NCI-H1417 treated with DMSO at 0.1 percent for 48 hours (cell line): ENCODE measurements at places on chromosomes 3 and 15.

- DNase-seq = no peak
These were observed 23.4 kb upstream of the ZFAND6 start for GRCh38 chr15:80036071-80036470.

DNA sequence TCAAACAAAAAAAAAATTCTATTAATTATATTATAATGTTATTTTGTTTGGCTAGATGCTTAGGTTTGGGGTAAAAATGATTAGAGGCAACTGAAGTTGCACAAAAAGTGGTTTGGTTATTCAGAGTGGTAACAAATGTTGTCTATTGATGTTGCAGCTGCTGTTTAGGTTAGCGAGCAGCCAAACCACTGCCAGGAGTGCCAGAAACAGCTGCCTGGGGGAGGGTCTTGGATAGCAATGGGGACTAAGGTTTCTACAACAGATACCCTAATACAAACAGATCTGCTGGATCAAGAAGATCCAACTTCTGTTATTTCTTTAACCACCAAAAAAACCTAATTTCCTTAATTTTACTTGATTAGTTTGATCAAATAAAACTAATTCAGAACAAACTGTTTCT is 26.6 kb downstream of the BTLA start:
- no peak for DNase-seq

GRCh38 chr3:188261011-188261410 is 107.1 kb downstream of the LPP start:
- no peak for DNase-seq

GRCh38 chr15:100559330-100559729 is 30.6 kb upstream of the CERS3 start:
- no peak for DNase-seq

- no peak for DNase-seq
These were observed 68.9 kb downstream of the WWTR1 start for GRCh38 chr3:149588909-149589308.

- DNase-seq = no peak
These were observed 12.4 kb downstream of the TPM1 start for GRCh38 chr15:63054985-63055384.

DNA sequence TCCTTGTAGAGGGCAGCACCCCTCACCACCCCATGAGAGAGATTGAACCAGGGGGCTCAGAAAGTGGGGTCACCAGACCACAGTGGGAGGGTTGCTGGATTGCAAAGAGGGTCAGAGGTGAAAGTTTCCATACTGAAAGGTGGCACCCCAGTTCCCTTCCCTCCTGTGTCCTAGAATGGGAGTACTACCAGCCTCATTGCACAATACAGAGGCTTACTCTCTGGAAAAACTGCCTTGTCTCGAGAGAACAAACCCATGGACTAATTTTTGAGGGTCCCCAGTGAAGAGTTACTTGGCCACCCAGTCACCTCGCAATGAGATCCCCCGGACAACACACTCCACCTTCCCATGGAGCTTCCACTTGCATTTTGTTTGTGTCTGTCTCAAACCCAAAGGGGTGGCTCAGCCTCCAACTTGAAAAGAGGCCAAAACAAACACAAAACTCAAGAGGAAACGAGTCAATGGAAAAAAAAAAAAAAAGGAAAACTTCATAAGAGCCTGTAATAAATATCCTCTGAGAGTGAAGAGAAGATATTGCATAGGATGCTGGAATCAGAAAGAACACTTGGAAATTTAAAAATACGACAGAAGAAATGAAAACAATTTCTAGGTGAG is 18.6 kb downstream of the MESP2 start:
- no peak for DNase-seq

DNA sequence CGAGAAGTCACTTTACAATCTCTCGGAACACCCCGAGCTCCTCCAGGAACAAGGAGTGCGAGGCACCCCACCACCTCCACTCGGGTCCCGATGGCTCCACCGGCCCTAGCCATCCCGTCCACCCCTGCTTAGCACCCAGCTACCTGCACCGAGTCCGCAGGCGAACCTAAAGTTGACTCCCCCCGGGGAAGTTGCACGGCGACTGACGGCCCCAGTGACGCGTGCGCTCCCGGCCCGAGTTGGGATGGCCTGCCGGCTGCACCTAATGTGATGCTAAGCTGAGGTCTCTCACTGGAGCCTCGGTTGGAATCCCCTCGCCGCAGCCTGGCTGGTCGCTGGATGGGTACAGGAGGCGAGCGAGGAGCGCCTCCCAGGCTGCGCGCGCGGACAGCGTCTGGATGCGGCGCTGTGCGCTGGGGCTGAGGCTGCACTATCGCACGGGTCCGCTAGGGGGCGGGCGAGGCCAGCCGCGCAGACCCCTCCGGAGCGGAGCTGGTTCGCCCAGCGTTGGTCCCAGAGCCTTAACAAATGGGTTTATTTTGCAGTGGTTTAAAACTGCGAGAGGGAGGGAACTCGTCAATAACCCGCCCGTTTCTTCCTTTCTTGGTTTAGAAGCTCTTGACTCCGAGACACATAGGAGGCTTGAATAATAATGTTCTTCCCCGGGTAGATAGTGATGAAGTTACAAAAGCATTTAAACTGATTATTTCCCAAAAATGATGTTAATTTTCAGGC is at the start of gene OXTR:
Gene OXTR, minus strand, starts transcription at position 526 of the 735 bp plus-strand sequence. CDS start 1,426 bp downstream, outside the sequence.
- DNase-seq = no peak

- no peak for DNase-seq
These were observed 36.0 kb upstream of the ALDH1L1 start for GRCh38 chr3:126216416-126216815.

DNA sequence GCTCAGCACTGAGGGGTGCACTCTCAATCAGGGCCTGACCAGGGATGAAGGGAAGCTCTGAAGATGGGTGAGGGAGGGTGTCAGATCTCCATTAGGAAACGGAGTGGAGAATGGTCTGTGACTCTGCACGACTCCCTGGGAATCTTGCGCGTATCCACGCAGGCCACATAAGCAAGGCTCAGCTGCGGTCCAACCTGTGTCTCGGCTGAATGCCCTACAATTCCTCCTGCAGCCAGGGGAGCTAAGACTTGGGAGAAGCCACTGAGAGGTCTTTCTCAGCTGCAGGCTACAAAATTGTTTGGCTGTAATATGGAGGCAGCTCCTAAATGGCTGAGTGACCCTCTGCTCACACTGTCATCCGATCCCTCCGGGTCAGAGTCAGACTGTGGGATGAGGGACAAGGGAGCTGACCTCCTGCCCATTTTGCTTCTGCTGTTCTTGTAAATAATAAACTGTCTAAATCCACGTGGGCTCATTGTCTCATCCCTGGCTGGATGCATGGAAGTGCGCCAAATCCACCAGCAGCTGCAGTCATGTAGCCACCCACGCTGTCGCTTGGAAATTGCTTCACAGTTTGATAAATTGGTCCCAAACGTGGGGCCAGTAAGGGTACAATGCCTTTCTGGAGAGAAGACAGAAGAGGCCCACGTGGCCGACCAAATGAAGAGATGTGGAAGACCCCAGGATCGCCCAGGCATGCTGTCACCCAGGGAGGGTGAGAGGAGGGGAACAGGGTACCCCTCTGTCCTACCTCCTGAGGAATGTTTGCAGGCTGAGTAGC is 30.5 kb downstream of the ALS2CL start:
- DNase-seq = no peak

DNA sequence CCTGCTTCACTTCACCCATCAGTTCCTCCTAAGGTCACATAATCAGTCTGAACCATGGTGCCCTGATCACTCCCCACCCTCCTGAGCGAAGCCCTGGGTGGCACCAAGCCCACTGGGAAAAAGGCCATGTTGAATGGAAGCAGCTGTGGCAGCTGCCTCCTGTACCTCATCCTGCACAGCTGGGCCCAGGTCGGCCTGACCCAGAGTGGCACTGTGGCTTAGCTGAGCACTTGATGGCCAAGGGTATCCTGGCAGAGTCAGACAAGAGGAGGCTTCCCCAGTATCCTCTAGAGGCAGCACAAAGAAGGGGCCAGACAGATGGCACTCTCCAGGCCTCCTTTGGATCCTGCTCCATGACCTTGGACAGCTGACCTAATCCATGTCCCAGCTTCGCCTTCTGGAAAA is 68.4 kb downstream of the TLE3 start:
- DNase-seq = no peak

DNA sequence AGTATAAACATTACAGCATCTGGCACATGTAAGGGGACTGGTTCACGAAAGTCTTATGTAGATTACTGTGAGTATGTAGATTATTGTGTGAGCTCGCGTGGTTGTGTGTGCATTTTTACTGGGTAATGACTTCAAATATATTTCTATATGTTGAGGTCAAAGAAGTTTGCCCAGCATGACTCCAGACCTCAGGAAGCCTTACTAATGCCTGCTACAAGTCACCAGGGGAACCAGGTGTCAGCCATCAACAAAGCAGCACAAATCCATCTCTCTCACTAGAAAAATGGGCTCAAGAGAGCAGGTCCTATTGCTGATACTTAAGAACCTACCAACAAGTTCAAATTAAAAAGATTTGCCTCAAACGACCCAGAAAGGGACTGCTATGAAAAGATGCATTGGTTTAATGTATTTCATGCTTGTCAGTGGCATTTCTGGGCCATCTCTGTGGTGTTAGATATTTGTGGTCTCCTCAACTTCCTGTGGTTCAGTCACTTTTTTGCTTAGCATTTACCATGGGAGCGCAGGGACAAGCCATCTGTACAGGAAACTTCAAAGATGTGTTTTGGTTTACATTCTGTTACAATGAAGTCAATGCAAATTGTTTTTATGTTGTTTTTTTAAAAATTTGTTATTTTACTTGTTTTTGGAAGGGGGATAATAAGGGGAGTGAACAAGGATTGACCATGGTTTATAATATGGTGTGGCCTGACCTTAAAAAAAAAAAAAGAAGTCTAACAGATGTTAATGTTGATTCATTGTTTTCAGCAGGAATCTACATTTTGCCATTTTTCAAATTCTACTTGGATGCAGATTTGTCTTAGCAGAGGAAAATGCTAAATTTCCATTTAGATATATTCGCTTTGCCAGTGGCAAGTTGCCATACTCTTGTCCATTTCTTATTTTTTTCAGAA is 172.1 kb upstream of the ADAMTS9 start:
- no peak for DNase-seq

DNA sequence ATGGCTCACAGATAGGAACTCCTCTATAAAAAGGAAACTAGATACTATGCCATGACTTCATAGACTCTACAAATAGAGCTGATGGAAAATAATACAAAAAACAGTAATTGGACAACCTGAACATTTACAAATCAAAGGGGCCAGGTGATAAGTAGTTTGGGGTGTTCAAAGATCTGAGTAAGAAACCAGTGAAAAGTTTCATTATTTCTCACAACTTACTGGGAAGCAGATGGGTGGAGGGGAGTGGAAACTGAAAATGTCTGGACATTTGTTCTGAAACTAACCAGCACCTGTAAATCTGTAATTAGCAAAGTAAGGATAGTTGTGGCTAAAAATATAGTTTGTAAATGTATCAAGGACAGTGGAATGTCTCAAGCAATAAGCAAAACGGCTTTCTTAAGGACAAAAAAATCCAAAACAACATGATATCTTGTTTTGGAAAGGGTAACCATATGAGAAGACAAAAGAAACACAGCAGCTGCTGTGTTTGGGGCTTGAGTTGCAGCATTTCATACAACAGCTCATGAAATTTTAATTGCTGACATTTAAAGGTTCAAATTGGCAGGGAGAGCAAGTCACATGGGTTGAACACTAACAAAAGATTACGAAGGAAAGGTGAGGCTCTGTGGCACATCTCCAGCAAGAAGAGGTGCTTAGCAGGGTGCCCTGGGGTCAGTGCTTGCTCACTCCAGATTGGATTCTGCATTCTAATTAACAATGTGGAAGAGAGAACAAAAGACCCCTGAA is 26.8 kb upstream of the THBS1 start:
- no peak for DNase-seq

DNA sequence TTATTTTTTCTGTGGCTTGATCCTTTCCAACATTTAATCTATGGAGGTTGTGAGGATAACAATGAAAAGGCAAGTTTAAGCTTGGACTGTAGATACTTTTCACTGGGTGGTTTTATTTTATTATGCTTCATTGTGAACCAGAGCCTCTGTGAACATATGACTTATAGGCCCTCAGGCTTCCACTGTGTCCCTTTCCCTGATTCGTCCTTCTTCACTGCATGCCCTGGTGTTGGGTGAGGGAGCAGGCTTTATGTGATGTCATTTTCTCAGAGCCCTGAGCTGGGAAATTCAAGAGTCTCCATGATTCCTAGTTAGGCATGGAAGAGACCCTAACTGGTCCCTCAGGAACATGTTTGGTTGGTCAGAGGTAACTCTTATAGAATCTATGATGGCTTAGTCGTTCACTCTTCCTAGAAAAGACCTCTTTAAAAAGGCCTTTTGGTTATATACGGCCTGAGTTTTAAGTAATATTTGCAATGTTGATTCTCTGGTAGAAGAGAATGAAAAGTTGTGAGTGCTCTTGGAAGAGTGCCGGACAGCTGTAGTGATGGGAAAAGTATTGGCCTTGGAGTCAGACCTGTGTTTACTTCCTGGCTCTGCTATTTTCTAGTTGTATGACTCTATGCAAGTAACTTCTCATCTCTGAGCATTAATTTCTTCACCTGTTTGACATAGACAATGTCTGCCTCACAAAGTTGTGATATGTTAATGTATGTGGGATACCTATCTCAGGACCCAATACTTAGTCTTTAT is 168.4 kb downstream of the LPP start:
- DNase-seq = no peak

DNA sequence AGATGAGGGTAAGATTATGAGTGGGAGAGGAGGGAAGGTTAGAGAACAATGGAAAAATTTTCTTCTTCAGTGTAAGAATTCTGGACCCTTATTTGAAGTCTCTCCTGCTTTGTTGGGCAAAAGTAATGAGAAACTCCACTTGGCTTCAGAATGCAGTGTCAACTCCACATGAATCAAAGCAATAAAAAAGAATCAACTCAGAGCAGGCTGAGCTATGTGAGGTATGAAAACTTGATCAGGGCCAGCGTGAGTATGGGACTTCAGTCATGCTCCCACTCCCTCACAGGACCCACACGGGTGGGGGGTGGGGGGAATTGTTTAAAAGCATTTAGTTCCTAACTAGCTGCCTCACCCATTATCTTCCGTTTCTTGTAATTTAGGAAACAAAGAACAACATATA is 502.2 kb downstream of the PDCD6IP start:
- no peak for DNase-seq

DNA sequence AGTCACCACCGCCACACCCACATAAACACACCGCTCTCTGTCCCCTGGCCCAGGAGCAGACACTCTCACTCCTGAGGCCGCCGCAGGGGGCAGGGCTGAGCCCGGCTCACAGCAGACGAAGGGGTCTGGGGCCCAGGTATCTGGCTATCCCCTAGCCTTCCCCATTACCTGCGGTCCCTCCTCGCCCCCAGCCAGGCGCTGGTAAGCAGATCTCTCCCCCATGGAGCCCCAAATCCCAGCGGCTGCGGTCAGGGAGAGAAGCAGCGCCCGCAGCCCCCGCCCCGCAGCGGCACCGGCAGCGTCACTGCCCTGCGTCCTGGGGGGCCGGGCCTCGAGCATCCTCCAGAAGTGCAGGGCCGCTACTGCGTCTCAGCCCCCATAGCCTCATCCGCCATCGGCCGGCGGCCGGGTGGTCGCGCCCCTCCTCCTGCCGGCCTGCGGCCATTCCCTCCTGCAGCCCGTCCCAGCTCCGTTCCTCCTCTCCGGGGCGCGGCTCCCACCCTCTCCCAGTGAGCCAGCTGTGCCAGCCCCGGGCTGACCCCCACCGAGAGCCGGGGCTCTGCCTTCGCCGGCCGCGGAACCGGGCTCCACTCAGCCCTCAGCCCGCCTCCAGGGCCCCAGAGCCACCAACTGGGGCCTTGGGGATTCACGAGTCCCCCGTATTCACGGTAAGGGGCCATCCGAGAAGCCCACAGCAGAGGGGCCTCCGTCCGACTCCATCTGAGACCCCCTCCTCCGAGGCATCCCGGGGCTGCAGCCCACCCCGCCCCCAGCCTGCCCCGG is 13.1 kb downstream of the TNK2 start:
- DNase-seq = no peak
